ENCODE measurements at places on chromosomes 3 and 15. TPM values are rescaled to one million over a fixed set of nuclear protein-coding genes. Genes with fewer than 3 reads are reported as not detected.

SLC28A1 gene
- total RNA-seq = not detected

TMEM158 gene
- total RNA-seq = 26.5 TPM

CIDEC gene
- total RNA-seq = 0.18 TPM

CHRM5 gene
- not detected for total RNA-seq

PML gene
- 58.3 TPM for total RNA-seq
